ENCODE measurements at places on chromosomes 3 and 15. TPM values are rescaled to one million over a fixed set of nuclear protein-coding genes. Genes with fewer than 3 reads are reported as not detected.

Gene CLEC3B
- 2.0 TPM for total RNA-seq

Gene GPR27
- not detected for total RNA-seq

Gene GOLGA8J
- not detected for total RNA-seq

Gene ACSBG1
- not detected for total RNA-seq

Gene KBTBD13
- not detected for total RNA-seq

Gene GOLGA8K
- 0.09 TPM for total RNA-seq

Gene GNAT1
- not detected for total RNA-seq

Gene IP6K2
- total RNA-seq: 38.3 TPM

Gene RTP1
- not detected for total RNA-seq

Gene ITPKA
- 0.92 TPM for total RNA-seq

Gene NOX5
- 0.09 TPM for total RNA-seq

Gene LTF
- 0.14 TPM for total RNA-seq

Gene ERC2
- total RNA-seq: not detected

Measured in smooth muscle cell of bladder (primary cell).